ENCODE measurements at places on chromosomes 3 and 15.

DNA sequence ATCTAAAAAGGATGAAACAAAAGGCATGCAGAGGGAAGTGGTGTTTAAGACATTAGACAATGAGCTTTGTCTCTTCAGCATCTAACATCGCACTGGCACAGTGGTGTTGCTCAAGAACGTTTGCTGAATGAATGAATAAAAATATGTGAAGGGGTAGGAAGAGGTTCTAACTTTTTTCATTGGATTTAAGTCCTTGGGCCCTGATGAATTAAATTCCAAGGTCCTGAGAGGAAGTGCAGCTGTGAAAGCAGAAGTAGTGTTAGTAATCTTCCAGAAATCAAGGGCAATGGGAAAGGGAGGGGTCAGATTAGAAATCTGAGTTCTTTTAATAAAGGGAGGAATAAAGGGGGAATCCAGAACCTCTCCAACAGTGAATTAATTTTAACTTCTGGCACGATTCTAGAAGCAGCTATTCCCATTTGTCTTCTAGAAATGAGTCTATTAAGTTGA, 29.6 kb downstream of the TLNRD1 start:
- no peak for DNase-seq

DNA sequence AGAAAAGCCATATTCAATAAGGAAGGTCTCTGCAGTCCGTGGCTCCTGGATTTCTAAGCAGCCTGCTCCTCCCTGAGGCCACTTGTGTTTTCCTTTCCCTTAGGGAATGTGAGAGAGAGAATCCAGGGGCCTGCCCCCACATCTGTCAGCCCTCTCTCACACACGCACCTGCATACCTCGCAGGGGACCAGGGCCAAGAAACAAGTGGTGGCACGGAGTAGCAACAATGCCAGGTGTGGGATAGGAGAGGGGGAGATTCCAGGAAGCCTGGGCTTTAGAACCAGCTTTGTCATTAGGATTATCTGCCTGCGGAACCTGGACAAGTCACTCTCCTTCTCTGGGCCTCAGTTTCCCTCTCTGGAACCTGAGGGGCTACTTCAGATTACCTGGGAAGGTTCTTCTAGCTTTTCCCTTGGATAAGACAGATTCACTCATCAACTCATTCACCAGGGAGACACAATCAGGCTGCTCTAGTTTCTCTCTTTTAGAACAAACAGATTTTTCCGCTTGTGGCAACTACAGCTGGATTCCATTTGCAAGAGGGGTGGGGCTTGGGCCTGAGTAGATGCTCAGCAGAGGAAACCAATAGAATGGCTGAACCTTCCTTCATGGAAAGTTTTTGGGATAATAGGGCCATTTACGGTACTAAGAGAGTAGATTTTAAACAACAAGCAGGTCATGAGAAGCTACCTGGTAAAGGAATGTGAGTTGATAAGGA, 19.5 kb downstream of the BCL6 start:
- DNase-seq = no peak

- DNase-seq = no peak
Observed at GRCh38 chr3:124174910-124175874, 183.3 kb upstream of the ROPN1 start.

DNA sequence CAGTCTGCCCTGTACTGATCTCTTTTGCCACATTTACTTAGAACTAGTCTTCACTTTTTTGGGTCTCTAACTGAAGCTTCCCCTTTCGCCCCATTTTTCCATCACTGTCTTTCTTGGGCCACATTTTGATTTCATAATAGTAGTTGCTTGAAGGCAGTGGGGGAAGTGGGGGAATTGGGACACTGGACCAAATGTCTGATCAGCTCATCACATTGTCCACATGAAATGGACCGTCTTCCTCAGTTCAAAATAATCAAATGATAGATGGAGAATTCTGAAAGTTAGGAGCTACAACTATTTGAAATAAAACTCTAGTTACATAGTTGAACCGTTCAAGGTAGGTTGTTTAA, 747 bp downstream of the PDCD6IP start:
- DNase-seq = no peak

- DNase-seq = no peak
Observed at GRCh38 chr15:28989239-28989830, 103.6 kb downstream of the APBA2 start.

- no peak for DNase-seq
Observed at GRCh38 chr3:176208283-176208682, 989.0 kb downstream of the TBL1XR1 start.

GRCh38 chr3:156764751-156765150, 61.4 kb upstream of the LEKR1 start:
- DNase-seq = no peak

DNA sequence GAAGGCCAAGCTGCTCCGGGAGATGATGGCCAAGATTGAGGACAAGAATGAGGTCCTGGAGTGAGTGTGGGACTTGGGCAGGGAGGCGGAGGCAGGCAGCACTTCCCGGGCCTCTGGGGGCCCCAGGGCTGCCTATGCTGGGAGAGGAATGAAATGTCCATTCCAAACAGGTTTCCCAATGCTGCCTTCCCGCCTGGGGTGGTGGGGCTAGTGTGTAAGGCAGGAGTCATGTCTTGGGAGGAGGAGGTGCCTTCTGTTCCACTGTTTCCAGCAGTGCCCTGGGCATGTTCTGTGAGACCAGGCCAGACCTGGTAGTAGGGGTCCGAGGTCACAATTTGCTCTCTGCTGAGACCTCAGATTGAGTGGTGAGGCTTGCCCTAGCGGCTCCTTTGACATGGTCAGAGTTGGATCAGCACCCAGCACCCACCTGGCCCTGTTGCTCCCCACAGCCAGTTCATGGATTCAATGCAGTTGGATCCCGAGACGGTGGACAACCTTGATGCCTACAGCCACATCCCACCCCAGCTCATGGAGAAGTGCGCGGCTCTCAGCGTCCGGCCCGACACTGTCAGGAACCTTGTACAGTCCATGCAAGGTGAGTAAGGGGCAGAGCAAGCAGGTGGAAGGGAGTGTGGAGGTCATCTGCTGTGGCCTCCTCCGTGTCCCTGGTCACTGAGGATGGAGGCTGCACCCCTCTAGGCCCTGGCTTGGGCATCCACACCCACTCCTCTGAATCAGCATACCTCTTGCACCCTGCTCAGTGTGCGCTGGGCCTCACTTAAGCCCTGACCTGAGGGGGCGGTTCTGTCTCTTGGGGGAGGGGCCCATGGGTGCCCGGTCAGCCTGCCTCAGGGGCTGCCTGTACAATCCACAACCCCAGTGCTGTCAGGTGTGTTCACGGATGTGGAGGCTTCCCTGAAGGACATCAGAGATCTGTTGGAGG, 27.3 kb downstream of the PTPN23 start:
- DNase-seq = no peak

- no peak for DNase-seq
Observed at GRCh38 chr3:71062037-71062932, 521.2 kb downstream of the FOXP1 start.

- DNase-seq = no peak
Observed at GRCh38 chr3:49199239-49199899, 28.0 kb downstream of the KLHDC8B start.

DNA sequence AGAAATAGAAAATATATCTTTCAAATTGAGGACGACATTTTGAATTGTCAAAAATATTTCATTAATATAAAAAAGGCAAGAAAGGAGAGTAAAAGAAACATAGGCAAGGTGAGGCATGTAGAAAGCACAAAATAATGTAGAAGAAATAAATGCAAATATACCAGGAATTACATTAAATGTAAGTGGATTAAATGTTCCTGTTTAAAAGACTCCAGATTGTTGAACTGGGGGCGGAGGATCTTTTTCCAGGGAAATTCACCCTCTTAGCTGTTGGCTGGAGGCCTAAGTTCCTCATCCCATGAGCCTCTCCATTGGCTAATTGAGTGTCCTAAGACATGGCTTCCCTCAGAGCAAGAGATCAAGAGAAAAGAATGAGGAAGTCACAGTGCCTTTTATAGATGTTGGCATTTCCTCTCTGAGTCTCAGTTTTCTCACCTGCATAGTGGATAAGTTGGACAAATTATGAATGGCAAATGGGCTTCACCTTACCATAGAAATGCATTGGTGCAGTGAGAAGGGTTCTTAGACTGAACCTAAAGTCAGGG, 147.4 kb upstream of the SMAD3 start:
- DNase-seq = no peak

DNA sequence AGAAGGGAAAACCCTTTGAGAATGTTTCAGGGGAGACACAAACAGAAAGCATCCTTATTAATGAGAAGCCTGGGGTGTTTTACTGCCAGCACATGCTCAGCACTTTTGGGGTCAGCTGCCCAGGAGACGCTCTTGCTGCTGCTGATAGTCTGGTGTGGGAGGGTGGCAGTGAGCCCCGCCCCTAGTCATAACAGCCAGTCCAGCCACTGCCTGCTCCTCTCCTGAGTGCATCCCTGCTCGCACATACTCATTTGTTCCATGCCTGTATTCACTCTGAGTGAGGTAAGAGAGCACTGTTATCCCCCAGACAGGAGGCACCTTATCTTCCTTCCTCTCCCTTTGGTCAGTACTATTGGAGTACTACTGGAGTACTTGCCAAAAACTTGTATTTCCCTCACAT, 101.3 kb downstream of the ETFA start:
- no peak for DNase-seq

GRCh38 chr15:27538325-27538724, 560.8 kb downstream of the OCA2 start:
- no peak for DNase-seq

- DNase-seq = peak; percentile 47
Observed at GRCh38 chr3:38651153-38651789, 1.8 kb upstream of the SCN5A start.

DNA sequence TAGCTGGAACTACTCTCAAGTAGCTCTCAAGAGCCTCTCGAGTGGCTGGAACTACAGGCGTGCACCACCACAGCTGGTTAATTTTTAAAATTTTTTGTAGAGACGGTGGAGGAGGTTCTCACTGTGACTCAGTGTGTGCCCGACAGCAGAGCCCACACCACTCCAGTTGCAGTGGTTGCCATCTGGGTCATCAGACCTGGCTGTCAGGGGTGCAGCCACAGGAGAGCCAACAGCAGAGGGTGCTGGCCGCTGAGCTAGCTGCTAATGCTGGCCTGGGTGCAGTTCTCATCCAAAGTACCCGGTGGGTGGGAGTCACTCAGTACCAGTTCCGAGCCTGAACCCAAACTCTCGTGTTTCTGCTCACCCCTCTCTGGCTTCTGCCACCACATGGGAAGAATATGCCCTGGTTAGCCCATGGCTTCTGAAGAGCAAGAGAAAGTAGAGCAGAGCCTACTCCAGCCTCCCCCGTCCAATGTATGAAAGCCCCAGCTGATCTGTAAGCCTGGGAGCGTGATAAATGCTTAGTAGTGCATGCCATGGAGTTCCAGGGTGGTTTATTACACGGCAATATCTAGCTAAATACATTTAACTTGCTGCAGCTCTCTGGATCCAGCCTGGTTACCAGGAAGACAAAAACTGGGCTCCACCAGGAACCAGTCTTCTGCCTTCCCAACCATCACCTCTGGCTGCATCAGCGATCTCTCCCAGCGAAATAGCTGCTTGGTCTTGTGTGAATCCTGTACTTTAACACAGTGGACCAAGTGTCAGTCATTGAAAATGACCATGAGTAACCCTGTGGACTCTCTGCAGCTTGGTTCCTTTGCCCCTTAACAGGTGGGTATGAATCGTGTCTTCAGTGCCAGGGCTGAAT, 17.1 kb downstream of the UMPS start:
- DNase-seq = no peak

DNA sequence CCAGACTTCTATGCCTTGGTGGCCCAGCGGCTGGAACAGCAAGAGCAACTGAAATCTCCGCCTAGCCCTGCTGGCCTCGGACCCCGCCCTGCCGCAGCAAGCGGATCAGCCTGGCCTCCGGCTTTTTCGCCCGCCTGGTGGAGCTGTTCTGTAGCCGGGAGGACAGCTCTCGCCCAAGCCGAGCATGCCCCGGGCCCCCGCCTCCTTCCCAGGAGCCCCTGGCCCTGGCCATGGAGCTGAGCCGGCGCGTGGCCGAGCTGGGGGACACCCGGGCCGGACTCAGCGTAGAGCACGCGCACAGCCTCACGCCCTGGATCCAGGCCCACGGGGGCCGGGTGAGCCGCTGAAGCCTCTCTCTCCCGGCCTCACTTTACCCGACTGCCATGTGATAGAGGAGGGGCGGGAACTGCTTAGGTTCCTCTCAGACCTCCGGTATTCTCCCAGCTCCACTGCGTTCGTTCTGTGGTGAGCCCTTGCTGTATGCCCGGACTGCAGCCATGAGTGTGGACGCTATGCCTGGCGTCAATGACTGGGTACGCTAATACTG, 24.1 kb upstream of the MRPL3 start:
- no peak for DNase-seq

- no peak for DNase-seq
Observed at GRCh38 chr3:168021737-168022450, 73.8 kb downstream of the GOLIM4 start.

GRCh38 chr3:51716805-51717204, 9.9 kb downstream of the GRM2 start:
- DNase-seq = no peak

- no peak for DNase-seq
Observed at GRCh38 chr15:60087561-60087960, 83.5 kb downstream of the FOXB1 start.

DNA sequence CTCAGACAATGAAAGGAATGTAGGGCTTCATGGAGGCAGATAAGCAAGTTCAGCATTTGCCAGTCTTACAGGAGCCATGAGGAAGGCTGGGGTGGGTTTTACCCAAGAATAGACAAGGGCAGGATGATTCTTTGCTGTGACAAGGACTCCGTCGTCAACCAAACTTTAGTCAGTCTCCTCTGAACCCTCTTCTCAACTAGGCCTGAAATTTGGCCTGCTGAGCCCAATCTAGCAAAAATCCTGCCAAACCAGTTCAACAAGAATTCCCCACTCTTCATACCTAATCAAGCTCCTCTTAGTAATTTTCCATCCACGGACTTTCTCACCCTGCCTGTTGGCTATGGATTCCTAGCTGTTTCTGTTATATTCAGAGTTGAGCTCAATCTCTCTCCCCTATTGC, 280.5 kb downstream of the TBL1XR1 start:
- no peak for DNase-seq

GRCh38 chr3:67245545-67245944, 247.4 kb downstream of the KBTBD8 start:
- DNase-seq = no peak

GRCh38 chr3:121793078-121793477, 41.8 kb downstream of the IQCB1 start:
- no peak for DNase-seq

All from stimulated activated CD8-positive, alpha-beta memory T cell treated with anti-CD3 and anti-CD28 coated beads, Interleukin-2, amount 100 ng/mL, for 48 hours (primary cell).